ENCODE measurements at places on chromosomes 5 and 9. TPM values are rescaled to one million over a fixed set of nuclear protein-coding genes. Genes with fewer than 3 reads are reported as not detected.

The LIFR gene
- 75.7 TPM for total RNA-seq

The BAG1 gene
- 58.3 TPM for total RNA-seq

The CHSY3 gene
- 1.3 TPM for total RNA-seq

The IFNA21 gene
- not detected for total RNA-seq

The BRINP1 gene
- total RNA-seq = not detected

The PDCD1LG2 gene
- total RNA-seq = 7.6 TPM

The SVEP1 gene
- total RNA-seq = 0.33 TPM

Measured in vein endothelial cell (primary cell).